ENCODE measurements at places on chromosomes 11 and 22.

DNA sequence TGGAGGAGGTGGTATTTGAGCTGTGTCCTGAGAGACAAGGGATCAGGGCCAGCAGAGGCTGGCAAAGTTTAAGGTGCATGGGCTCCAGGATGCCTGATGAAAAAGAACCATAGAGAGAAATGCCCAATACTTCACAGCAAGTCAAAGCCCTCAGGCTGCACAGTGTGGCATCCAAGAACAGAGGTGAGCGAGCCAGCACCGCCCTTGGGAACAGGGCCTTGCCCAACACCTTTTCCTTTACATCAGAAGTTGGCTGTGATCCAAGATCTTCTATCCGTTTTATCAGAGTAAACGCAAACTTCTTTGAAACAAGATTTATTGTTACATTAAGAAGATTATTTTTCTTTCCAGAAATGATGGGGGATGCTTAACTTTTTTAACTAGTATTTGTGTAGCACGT lies 1.4 kb downstream of the B3GNT6 start:
- DNase-seq: no peak

GRCh38 chr11:134639586-134640330 lies 227.7 kb upstream of the B3GAT1 start:
- DNase-seq: no peak

DNA sequence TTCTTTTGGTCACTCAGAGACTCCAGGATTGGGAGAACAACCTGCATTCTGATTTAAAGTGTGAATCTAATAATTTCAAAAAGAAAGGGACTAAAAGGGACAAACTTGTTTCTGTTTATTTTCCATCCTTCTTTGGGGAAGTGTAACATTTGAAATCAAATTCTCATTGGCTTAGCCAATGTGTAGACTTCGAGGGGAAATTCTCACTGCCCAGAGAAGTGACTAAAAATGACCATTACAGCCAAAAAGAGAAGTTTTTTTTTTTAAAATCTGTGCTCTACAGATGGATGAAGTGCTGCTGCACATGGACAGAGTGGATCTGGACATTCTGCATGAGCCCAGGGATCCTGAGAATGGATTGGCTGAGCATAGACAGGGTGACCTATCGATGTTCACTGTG lies 49.4 kb upstream of the ELF5 start:
- no peak for DNase-seq

GRCh38 chr22:39296535-39296934 lies 22.9 kb downstream of the RPL3 start:
- DNase-seq: no peak

- peak; percentile 34 for DNase-seq
Measured at GRCh38 chr11:125165111-125165842, 726 bp downstream of the PKNOX2 start.

Measured in HEK293T (cell line).